ENCODE measurements at places on chromosomes 2 and 18.

DNA sequence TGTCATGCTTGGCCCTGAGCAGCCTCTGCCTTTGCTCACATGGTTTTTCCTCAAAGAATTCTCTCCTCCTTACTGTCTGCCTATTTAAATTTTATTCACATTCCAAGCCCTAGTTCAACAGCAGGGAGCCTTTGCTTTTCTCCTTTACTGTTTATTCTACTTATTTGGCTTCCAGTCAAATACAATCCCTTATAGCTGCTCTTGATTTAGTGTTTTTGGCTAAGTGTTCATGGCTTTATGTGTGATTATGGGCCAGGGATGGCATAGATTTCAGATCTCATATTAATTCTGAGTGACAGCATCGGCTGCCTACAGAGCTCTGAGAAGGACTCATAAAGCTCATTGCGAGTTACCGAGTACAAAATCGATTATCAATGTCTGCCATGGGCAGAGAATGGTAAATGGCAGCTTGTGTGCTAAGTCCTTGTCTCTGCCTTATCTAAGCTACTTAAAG is 106.7 kb downstream of the METTL8 start:
- DNase-seq, result no peak

DNA sequence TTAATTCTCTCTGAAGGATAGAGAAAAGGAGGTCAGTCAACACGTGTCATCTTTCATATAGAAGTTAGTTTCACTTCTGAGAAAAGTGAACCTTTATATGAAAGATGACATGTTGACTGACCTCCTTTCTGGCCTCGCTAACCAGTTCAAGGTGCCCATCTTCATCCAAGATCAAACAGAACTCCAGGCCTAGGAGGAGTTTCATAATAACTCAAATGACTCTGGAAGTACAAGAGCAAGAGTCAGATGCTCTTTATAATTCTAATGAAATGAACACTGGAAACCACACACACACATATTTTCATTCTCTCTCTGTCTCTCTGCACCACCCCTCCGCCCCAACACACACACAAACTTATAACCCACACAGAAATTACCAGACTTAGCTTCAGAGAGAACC is 16.3 kb downstream of the ANKRD44 start:
- DNase-seq, result no peak

DNA sequence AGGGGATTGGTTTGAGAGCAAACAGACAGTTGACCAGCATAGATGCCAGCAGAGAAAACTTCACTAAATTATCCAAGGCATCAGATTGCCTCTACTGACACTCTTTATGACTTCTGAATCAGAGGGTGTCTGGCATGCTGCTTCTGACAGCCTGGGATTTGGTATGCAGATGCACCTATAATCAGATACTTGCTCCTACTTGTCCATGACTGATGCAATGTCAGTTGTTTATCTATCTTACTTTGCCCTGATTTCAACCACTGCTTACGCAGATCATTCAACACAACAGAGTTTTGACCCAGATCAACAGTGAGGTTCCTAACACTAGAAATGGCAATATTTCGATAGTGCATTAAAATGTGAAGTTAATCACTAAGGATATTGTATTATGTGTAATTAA is 22.6 kb upstream of the CALCRL start:
- no peak for DNase-seq

DNA sequence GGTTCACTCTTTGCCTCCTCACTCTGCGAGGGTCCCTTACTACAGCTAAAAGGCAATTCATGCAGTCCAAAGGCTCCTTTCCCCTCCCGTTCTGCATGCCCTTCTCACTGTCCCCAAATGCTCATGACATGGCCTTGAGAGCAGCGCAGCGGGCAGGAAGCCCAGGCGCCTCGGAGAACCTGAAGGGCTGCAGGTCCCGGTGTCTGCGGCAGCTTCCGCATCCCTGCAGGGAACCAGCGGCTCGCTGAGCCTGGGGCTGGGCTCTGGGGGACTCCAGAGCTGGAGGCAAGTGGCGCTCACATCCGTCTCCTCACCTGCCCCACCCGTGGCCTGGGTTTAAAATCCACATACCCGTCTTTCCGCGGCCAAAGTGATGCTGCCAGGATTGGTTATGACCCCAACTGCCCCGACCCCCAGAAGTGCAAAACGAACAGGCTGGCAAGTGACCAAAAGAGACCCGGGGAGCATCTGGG is 462 bp upstream of the CIDEA start:
- DNase-seq, result no peak

DNA sequence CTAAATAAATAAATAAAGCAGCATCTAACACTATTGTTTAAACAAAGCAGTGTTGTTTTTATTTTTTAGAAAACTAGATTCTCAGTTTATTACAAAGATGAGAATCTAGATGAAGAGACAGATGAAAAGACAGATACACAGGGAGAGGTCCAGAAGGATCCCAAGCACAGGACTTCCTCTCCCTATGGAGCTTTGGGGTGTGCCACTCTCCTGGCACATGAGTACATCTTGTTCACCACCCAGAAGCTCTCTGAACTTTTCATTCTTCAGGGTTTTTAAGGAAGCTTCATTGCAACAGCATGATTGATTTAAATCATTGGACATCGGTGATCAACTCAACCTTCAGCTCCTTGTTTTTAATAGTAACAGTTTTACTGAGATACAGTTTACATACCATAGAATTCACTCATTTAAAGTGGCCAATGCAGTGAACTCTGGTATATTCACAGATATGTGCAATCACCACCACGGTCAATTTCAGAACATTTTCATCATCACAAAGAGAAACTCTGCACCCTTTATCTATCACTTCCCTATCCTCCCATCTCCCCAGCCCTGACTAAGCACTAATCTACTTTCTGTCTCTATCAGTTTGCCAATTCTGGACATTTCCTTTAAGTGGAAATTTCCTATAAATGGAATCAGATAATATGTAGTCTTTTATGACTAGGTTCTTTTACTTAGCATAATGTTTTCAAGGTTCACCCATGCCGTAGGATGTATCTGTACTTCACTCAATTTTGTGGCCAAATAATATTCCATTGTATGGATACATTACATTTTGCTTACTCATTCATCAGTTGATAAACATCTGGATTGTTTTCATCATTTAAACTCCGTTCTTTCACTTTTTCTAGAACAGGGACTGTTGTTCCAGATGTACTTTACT is 62.3 kb upstream of the ZFP36L2 start:
- no peak for DNase-seq

GRCh38 chr18:62925031-62925688 is 209.8 kb downstream of the PHLPP1 start:
- DNase-seq, result no peak

GRCh38 chr18:22868831-22869230 is 64.3 kb upstream of the RBBP8 start:
- no peak for DNase-seq

DNA sequence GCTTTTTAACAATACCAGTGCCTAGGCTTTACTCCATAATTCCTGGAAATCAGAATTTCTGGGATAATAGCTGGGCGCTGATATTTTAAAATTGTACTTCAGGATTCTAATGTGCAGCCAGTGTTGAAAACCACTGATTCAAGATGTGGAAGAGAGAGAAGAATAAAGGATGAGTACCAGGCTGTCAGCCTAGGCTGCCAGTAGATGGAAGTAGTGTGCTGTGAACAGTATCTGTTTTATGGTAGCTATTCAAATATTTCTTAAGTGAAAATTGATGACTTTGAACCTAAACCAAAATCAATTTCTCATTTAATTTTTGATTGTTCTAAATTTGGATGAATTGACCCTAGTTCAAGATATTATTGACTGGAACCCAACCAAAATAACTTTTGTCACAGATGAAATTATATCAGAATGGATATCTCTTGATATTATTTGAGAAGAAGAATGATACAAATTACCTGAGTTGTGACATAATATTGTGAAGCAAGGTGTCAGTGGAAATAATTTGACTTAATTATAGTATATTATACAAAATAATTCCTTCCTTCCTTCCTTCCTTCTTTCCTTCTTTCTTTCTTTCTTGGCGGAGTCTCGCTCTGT is 88.0 kb downstream of the COMMD1 start:
- DNase-seq, result no peak

DNA sequence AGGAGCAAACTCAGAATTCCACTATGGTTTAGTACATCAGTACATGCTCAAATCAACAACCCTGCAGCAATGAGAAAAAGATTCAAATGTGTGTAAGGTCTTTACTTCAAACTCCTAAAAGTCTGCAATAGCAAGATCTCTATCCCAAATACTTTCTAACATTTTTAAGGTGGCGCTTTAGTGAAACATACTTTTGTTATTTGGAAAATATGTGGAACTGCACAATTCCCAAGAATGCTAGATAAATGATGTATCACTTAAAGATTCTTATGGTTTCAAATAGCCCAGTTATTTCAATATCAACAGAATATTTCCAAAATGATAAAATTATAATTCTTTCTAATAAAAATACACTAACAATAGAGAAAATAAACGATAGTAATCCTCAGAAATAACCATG is 227.6 kb upstream of the SMAD7 start:
- no peak for DNase-seq

- DNase-seq, result no peak
Observed at GRCh38 chr2:109367683-109368082, 238.7 kb downstream of the SH3RF3 start.

GRCh38 chr2:64599469-64599868 is 54.2 kb downstream of the SERTAD2 start:
- no peak for DNase-seq

DNA sequence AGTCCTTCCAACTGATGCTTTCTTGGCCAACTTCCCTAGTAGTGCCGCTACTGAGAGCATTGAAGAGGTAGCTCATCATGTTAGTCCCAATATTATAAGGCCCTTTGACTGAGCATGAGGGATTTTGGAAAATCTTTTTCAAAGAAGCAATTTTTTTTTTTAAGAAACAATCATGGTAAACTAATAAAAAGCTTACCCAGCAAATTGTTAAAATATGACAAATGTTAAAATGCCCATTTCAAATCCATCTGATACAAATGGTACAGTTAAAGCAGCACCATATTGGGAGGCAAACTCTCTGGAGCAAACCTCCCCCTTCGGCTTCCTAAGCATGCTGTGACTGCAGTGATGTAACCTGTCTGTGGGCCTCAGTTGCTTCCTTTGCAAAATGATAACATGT is 135.6 kb downstream of the RTN4 start:
- DNase-seq, result no peak
